ENCODE measurements at places on chromosomes 2 and 18. TPM values are rescaled to one million over a fixed set of nuclear protein-coding genes. Genes with fewer than 3 reads are reported as not detected.

The IL36G gene
- total RNA-seq: not detected

The NOL4 gene
- not detected for total RNA-seq

The BMP10 gene
- total RNA-seq: not detected

The FBXO48 gene
- total RNA-seq: 1.3 TPM

The AQP12A gene
- total RNA-seq: not detected

The CCBE1 gene
- 49.1 TPM for total RNA-seq

The SS18 gene
- total RNA-seq: 110 TPM

The DHRS9 gene
- not detected for total RNA-seq

The TFCP2L1 gene
- under 0.01 TPM for total RNA-seq

The RPS27A gene
- 1,583 TPM for total RNA-seq

The UNC80 gene
- total RNA-seq: not detected

The IGFBP5 gene
- 1,050 TPM for total RNA-seq

The KLHL29 gene
- total RNA-seq: 13.1 TPM

The SNED1 gene
- 52.8 TPM for total RNA-seq

The YIPF4 gene
- total RNA-seq: 40.0 TPM
